ENCODE measurements at places on chromosomes 11 and 22.

GRCh38 chr11:86818462-86819192 is 18.3 kb downstream of the PRSS23 start:
- H3K27ac ChIP-seq = no peak overlapping the region
- DNase-seq = no peak
- peaks cover 30% of the 10 kb centered on the region for H3K4me1 ChIP-seq
- no peaks in the 10 kb centered on the region for H3K27me3 ChIP-seq
- H3K4me3 ChIP-seq = no peak overlapping the region

DNA sequence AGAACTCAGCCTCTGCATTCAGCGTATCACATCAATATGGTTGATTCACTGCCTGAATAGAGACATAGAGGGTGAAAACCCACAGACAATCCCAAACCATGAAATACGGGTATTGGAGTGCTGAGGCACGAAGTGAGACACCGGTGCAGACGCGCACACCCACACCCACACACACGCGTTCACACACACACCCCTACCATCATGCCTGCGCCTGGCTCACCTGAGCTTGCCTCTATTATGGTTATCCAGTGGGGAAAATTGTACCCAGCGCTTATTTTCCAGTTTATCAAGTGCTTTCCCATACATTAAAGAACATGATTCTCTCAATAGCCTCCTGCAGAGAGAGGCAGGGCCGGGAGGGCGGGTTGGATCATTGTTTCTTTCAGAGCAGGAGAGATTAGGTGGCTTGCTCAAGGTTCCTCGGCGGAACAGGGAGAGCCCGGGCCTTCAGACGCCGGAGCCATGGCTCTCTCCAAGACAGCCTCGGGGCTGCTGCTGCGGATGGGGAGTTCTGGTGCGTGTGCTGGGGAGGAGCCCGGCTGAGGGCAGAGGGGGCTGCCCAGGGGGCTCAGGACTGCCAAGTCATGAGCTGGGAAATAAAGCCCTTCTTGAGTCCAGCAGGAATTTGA is 78.9 kb upstream of the THY1 start:
- no peaks in the 10 kb centered on the region for H3K36me3 ChIP-seq
- H3K4me1 ChIP-seq = no peaks in the 10 kb centered on the region
- peaks cover 20% of the 10 kb centered on the region for H3K27me3 ChIP-seq
- no peak overlapping the region for H3K27ac ChIP-seq
- DNase-seq = no peak

DNA sequence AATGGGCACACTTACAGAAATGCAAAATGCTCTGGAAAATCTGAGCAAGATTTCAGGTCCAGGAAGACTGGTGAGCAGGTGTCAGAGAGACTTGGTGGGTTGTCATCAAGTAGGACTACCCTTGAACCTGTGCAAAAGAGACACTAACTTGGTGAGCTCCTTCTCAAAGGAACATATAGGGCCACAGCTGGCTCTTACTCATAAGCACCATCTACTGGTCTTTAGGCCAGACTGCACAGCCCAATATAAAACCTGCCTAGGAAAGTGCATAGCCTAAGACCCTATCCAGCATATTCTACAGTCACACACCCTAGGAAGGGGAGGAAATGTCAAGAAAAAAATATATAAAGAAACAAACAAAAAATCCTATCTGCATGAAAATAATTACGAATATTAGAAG is 18.2 kb upstream of the OR10W1 start:
- no peak for DNase-seq
- no peaks in the 10 kb centered on the region for H3K36me3 ChIP-seq
- no peak overlapping the region for H3K27ac ChIP-seq

DNA sequence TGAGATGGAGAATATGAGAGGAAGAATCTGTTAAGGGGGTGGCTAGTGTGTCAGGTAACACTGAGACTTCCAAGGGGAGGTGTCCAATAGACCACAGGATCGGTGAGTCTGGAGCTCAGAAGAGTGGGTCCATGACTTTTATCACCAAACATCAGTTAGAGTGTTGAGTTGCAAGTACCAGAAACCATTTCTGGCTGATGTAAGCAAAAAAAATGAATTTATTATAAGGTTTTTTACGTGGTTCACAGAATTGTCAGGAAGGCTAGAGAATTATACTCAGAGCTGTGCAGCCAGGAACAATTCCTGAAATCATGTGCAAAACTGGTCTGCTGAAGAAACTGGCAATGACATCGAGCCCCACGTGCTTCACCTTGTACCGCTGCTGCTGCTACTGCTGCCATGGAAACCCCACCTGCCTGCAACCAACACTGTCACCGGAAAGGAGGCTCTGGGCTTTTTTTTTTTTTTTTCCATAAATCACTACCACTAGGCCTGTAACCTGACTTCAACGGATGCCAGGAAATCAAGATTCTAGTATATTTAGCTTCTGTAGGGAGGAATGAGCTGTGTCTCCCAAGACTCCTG is 16.6 kb upstream of the STK33 start:
- no peaks in the 10 kb centered on the region for H3K27me3 ChIP-seq
- no peaks in the 10 kb centered on the region for H3K36me3 ChIP-seq
- no peak overlapping the region for H3K4me3 ChIP-seq
- no peak for DNase-seq

GRCh38 chr11:810040-810567 is 337 bp downstream of the RPLP2 start:
- H3K4me1 ChIP-seq = peaks cover 16% of the 10 kb centered on the region
- peak overlapping the region; percentile 76 for H3K27ac ChIP-seq
- no peaks in the 10 kb centered on the region for H3K27me3 ChIP-seq
- H3K4me3 ChIP-seq = peak overlapping the region; percentile 97

GRCh38 chr11:46248289-46249102 is 29.0 kb upstream of the CREB3L1 start:
- H3K4me3 ChIP-seq = no peak overlapping the region
- no peaks in the 10 kb centered on the region for H3K27me3 ChIP-seq

DNA sequence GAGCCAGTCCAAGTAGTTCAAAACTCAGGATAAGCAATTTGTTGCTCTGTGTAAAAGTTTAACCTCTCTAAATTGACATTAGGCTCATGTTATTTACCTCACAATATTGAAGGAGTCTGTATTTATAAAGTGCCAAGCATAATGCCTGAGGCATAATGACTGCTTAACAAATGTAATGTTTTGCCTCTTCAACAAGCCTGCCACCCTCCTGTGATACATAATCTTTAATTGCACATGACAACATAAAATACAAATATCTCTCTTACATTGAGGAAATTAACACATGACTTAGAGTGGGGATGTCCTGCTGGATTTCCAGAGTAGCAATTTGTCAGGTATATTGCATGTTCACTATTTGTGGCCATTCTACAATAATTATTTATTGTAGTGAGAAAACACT is 469.2 kb upstream of the ANO5 start:
- H3K27ac ChIP-seq = no peak overlapping the region
- H3K27me3 ChIP-seq = no peaks in the 10 kb centered on the region
- H3K4me3 ChIP-seq = no peak overlapping the region
- no peaks in the 10 kb centered on the region for H3K36me3 ChIP-seq
- H3K4me1 ChIP-seq = no peaks in the 10 kb centered on the region

DNA sequence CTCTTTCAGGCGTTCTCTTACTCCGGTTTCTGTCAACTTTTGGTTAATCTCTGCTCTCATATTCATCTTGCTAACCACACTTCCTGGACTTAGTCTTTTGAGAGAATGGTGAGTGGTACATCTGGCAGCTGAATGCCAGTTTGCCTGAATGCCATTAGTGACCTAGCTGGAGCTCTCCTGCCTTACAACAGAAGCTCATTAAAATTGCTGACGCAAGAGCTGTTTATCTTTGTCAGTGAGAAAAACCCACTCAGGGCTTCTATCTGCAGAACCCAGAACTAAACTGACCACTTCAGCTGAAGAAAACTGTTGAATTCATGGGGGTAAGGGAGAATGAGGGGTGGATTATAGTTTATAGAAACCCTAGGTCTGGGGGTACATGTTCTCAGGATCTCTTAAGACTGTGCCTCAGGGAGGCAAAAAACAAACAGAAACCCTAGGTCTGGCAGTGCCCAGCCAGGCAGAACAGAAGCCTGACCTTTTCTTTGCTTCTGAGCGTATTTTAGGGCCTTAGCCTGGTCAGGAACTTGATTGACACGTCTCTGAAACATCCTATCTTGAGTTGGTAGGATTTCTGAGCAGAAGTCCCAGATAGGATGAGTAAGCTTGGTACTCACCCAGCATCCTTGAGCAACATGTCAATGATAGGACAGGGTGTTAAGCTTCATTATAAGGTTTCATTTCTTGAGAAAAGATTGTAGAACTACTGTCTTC is 52.8 kb upstream of the YWHAH start:
- H3K27ac ChIP-seq = no peak overlapping the region
- H3K27me3 ChIP-seq = no peaks in the 10 kb centered on the region
- H3K4me3 ChIP-seq = no peak overlapping the region
- H3K4me1 ChIP-seq = no peaks in the 10 kb centered on the region
- H3K36me3 ChIP-seq = peaks cover 63% of the 10 kb centered on the region
- DNase-seq = no peak

GRCh38 chr11:102413497-102413896 is 39.1 kb downstream of the TMEM123 start:
- H3K27ac ChIP-seq = no peak overlapping the region
- peaks cover 5% of the 10 kb centered on the region for H3K4me1 ChIP-seq
- H3K27me3 ChIP-seq = no peaks in the 10 kb centered on the region
- no peak overlapping the region for H3K4me3 ChIP-seq
- H3K36me3 ChIP-seq = no peaks in the 10 kb centered on the region

DNA sequence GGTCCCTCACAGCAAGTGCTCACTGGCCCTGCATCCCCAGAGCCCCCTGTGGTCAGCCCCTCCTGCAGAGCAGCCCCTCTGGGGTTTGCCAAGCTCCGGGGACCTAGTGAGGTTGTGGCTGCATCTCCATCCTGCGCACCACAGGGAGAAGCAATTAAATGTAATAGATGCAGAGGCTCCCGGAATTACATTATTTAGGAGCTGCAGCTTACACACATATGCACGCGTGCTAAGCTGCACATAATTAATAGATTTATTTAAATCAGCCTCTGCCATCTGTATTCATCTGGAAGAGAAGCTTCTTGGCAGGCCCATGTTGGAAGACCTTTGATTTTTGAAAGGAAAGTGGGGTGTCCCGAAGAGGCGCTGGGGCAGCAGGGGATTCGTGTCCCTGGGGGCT is 1271.5 kb downstream of the BRD1 start:
- no peaks in the 10 kb centered on the region for H3K36me3 ChIP-seq
- no peak overlapping the region for H3K27ac ChIP-seq
- no peaks in the 10 kb centered on the region for H3K4me1 ChIP-seq
- H3K4me3 ChIP-seq = no peak overlapping the region

- no peaks in the 10 kb centered on the region for H3K36me3 ChIP-seq
- no peak overlapping the region for H3K4me3 ChIP-seq
- H3K4me1 ChIP-seq = no peaks in the 10 kb centered on the region
- no peaks in the 10 kb centered on the region for H3K27me3 ChIP-seq
- no peak for DNase-seq
Measured at GRCh38 chr11:68206211-68206610, 6.9 kb downstream of the KMT5B start.

DNA sequence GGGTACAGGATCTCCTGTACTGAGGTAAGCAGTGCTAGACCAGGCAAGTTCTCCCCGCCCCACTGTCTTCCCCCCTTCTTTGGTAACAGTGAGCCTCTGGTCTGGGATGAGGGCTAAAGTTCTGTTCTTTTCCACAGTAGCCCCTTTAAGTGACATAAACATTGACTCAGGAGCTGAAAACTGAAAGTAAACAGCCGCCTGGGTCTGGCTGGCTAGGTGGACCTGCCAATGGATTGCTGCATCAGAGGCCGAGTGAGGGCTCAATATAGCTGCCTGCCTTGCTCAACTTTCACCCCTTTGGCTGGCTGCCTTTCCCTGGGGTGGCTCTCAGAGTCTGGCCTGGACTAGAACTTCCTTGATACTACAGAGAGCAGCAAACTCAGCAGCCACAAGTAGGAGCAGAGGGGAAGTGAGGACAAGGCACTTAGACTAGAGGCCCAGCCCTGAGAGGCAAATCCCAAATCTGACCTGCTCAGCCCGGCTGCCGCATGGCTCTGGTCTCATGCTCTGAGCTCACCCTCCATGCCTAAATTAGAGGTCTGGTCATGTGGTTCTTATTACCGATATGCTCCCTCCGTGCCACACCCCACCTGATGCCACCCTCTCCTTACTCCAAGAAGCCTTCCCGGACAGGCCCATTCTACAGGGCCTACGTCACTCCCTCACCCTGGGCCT is 9.6 kb upstream of the UCP3 start:
- no peaks in the 10 kb centered on the region for H3K27me3 ChIP-seq
- H3K36me3 ChIP-seq = peaks cover 17% of the 10 kb centered on the region
- H3K27ac ChIP-seq = peak overlapping the region; percentile 95
- no peak overlapping the region for H3K4me3 ChIP-seq
- DNase-seq = peak; percentile 91

DNA sequence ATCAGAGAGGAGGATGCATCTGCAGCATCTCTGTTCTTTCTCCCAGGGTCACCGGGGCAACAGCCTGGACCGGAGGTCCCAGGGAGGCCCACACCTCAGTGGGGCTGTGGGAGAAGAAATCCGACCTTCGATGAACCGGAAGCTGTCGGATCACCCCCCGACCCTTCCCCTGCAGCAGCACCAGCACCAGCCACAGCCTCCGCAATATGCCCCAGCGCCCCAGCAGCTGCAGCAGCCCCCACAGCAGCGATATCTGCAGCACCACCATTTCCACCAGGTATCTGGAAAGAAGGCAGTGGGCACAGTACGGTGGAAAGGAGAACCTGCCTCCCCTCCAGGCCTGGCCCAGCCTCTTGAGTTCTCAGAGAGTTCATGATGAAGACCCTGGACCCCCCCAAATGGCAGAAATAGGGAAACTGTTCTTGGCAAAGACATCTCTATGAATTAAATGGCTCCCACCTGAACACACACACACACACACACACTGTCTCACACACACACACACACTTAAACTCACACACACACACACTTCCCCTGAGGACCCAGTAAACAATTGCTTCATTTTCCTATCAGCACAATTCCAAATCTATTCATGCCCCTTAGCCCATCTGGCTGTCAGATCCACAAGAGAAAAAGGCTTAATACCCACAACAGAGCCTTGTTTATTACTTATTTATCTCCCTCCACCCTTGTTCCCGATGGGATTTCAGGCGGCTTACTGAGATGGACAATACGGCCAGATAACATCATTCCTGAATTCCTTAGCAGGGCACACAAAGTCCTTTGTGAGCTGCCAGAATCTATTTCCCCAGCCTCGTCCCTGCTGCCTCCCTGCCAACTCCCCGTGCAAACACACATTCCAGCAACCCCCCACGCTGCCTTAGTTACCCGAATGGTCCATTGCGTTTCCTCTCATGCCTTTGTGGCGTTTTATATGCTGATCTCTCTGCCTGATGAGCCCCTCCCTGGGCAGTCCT is 8.1 kb downstream of the TMA7B start:
- no peaks in the 10 kb centered on the region for H3K36me3 ChIP-seq
- H3K4me3 ChIP-seq = no peak overlapping the region
- DNase-seq = peak; percentile 38

DNA sequence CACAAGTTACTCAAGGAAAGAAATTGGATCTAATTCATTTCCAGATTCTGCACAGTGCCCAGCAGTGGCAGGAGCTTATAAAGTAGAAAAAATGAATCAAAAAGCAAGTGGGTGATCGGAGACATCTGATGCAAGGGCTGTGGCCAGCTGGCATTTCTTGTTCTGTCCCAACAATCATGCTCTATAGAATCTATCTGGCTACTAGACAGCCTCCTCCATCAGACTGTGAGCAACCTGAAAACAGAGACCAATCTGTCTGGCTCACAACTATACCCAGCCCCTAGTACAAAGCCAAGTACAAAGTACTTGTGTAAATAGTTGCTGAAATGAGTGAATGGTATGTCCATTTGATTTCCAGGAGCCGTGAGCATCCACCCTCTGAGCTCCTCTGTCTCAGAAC is 11.4 kb downstream of the USH1C start:
- no peaks in the 10 kb centered on the region for H3K36me3 ChIP-seq
- no peak overlapping the region for H3K27ac ChIP-seq
- no peak for DNase-seq
- no peaks in the 10 kb centered on the region for H3K27me3 ChIP-seq
- H3K4me1 ChIP-seq = peaks cover 19% of the 10 kb centered on the region
- no peak overlapping the region for H3K4me3 ChIP-seq

Data from heart left ventricle (tissue), 16 donors.